Left kidney (tissue), 8 donors: ENCODE measurements at places on chromosomes 4 and X. TPM values are rescaled to one million over a fixed set of nuclear protein-coding genes. Genes with fewer than 3 reads are reported as not detected.

DNA sequence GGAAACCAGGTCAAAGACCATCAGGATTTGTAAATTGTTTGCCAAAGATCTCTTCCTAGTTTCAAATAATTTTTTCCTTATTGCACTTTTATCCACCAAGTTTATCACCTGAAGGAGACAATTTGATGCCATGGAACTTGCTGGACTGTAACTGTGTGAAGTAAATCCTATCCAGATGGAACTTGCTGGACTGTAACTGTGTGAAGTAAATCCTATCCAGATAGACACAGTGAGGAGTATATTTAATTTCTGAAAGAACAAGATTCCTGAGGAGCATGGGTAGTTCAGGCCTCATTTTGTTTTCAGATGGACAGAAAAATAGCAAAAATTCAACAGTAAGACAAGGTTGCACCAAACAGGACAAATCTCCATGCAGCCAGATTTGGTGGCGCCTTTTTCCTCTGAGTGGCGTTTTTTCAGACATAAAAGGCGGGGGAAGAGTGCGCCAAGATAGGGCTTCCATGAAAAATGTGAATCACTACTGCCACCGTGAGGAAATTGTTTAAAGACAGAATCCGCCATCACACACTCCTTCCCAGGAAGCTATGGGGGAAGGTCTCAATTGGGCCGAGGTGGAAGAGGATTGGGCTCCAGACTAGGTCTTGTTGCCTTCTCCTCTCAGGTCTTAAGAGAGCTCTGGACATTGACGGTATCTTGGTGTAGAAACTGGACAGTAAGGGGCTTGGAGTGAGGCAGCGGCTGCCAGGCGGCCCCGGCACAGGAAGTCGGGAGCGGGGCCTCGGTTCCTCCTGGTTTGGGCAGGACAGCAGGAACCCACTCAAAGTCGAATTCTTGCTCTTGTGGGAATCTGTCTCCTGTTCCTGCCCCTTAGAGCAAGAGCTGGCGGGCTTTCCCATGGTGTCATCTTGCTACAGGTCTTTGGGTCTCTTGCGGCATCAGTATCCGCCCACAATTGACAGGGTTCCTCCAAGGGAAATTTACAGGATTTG is 234.7 kb downstream of the OR13H1 start:
- peak; percentile 92 for DNase-seq

DNA sequence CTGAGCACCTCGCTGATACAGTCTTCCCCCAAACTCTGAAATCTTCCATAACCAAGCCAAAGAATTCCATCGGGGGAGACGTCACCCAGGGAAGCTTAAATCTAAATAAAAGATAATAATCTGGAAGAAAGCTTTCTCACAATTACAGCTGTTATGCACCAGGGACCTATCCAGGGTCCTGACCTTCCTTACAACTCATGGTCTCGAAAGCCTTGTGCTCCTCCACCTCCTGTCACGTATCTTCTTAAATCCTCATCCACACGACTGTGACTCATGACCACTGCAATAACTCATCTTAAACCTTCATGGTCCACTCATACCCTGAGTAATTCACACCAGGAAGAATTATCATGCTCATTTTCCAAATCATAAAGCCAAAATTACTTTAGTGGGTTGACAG is 166.8 kb upstream of the FRG1 start:
- DNase-seq = no peak

DNA sequence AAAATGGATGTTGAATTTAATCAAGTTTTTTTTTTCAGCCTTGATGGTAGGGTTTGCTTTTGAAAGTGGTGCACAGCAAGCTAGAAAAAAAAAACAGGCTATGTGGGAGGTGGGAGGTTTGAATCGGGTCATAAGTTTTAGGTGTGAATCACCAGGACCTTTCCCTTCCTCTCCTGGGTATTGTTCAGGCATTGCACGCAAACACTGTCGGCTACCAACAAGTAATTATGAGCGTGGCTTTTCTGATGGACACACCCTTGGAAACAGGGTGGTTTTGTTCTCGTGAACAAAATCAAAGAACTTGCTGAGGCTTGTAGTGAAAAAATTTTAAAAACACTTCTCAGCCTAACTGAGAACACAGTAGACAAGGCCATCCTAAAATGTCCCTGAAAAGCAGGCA is 18.1 kb downstream of the PIR start:
- DNase-seq = no peak

The SHISA3 gene
- 97.9 TPM for polyA plus RNA-seq

DNA sequence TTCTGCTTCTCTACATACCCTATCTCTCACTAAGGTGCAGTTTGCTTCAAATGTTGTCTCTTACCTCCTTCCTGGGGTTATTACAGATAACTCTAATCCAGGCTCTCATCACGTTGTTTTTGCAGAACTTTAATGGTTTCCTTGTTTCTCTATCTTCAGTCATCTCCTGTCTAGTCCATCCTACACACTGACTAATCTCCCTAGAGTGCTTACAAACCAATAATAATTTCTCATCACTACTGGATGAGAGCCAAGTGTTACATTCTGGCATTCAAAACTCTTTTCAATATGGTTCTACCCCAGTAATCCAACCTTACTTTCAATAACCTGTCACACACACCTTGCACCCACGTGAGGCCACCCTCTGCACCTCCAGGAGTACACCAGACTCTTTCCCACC is 86.1 kb downstream of the SYNPO2 start:
- no peak for DNase-seq

DNA sequence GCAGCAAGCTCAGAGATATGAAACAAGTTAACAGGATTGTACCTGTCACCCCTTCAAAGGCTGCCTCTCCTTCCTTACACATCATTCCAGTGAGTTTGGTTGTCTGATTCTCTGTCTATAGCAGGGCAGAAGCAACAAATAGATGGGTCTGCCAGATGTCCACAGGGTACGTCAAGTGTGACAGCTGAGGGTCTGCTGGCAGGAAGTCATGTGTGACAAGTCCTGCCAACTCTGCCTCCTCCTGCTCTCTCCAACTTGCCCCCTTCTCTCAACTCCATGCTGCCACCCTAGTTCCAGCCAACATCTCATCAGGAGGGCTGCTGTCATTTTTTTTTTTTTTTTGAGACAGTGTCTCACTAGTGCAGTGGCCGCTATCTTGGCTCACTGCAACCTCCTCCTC is 109.2 kb downstream of the NSUN7 start:
- DNase-seq = no peak

The ZCCHC13 gene
- polyA plus RNA-seq = not detected

The TEX13B gene
- polyA plus RNA-seq = not detected

DNA sequence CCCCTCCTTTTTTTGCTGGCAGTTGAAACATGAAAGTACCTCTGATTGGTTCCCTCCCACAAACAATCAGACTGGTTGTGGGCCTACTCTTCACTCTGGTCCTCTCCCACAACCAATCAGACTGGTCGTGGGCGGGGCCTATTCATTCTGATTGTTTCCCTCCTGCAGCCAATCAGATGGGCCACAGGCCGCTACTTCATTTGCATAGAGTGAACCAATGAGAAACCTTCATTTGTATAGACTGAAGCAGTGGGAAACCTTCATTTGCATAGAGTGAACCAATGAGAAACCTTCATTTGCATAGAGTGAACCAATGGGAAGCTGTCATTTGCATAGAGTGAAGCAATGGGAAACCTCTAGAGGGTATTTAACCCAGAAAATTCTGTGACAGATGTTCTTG is 55.2 kb downstream of the TRMT44 start:
- no peak for DNase-seq

The HS3ST1 gene
- polyA plus RNA-seq = 0.68 TPM

The MAGEB5 gene
- not detected for polyA plus RNA-seq

GRCh38 chr4:140654495-140654814 is 85.7 kb upstream of the UCP1 start:
- DNase-seq = no peak
